Metanephros (tissue), 2 donors: ENCODE measurements at places on chromosomes 16 and 17. TPM values are rescaled to one million over a fixed set of nuclear protein-coding genes. Genes with fewer than 3 reads are reported as not detected.

Gene PLD2
- total RNA-seq: 28.2 TPM

Gene ST6GALNAC2
- 6.9 TPM for total RNA-seq

Gene KRT33A
- 0.12 TPM for total RNA-seq

Gene CCL17
- 1.1 TPM for total RNA-seq

Gene LDAF1
- 59.8 TPM for total RNA-seq

Gene TXNDC17
- 34.2 TPM for total RNA-seq

Gene RHBDL3
- total RNA-seq: 1.3 TPM

Gene WSCD1
- total RNA-seq: 20.4 TPM

Gene SECTM1
- 3.6 TPM for total RNA-seq

Gene KRTAP3-2
- total RNA-seq: not detected

Gene HAS3
- total RNA-seq: 4.3 TPM

Gene TVP23A
- total RNA-seq: 6.2 TPM

Gene KRTAP4-1
- not detected for total RNA-seq

Gene DBNDD1
- total RNA-seq: 7.5 TPM

Gene CDC6
- 6.0 TPM for total RNA-seq

Gene WFDC1
- total RNA-seq: 4.5 TPM

Gene DNAAF8
- total RNA-seq: 1.1 TPM

Gene GPT2
- total RNA-seq: 29.4 TPM

Gene FAM83G
- 10.3 TPM for total RNA-seq

Gene P2RX1
- 4.3 TPM for total RNA-seq

Gene CHST4
- not detected for total RNA-seq

Gene CFAP97D1
- not detected for total RNA-seq
